ENCODE measurements at places on chromosomes 13 and 19.

GRCh38 chr19:7737215-7737614, 5.3 kb upstream of the CLEC4G start:
- no peak for DNase-seq

GRCh38 chr13:45696610-45697226, 5.4 kb upstream of the CBY2 start:
- no peak for DNase-seq

GRCh38 chr19:55376241-55376933, at the start of gene TMEM190:
Gene TMEM190 (plus strand): TSS chr19:55376826. CDS start chr19:55376854, 28 bp downstream.
- no peak for DNase-seq

DNA sequence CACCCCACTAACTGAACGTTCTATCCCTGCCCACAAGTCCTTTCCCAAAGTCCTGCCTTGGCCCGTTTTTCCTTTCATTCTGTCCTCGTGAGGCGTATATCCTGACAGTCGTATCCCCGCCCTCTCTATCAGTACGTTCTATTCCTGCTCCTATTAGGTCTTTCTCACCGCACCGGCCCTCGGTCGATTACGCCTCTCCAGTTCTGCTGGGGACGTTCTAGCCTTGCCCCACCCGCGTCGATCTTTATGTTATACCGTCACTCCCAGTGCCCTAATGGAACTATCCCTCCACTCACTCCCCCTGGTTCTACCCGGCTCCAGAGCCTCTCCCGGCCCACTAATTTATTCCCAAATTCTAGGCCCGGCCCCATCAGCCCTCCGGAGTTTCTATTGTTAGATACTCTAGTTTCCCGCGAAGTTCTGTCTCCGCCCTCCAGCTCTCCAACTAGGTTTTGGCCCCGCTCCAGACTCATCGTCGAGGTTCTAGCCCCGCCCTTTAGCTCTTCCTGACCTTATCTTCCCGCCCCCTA, 2.0 kb downstream of the PLAUR start:
- no peak for DNase-seq

DNA sequence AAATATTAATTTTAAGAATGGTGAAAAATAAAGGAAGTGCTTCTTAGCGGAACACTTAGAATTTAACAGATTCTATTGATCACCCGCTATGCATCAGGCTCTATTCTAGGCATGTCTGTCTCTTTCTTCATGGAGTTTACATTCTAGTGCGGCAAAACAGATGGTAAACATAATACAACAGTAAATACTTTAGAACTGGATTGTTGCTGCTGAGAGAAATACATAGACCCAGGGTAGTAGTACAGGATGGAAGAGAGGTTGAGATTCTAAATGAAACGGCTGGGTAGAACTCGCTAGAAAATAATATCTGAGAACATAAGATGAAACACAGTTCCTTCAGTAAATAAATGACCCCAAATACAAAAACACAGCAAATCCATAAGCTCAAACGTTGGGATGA, 498.7 kb downstream of the MYO16 start:
- no peak for DNase-seq

DNA sequence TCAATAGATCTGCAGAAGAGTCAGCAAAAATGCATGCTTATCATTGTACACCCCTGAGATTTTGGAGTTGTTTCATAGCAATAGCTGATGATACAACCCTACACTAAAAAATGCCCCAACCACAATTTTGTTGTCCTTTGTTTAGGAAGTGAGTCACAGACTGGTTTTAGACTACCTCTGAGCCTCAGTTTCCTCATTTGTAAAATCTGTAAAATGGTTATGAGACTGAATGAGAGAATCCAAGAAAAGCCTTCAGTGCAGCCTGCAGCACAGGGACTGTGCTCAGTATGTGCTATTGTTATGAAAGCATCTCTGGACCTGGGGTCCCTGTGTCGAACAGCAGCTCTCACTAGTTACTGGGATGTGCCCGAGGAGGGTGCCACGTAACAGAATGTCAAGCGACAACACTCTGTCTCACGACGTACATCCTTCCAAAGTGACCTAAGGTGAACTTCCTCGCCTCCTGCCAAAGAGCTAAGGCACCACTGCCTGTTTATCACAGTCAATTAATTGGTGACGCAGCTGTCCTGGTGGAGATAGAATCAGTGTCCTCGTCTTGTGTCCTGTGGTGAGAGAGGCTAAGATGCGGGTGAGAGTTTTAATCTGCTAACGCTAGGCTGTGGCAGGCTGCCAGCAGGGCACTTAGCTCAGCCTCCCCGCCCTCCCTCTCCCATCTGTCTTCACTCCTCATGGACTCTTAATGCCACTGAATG, 18.1 kb downstream of the DHRS12 start:
- no peak for DNase-seq

- no peak for DNase-seq
These were observed 93.4 kb downstream of the KCTD12 start for GRCh38 chr13:76792731-76793347.

- no peak for DNase-seq
These were observed 633 bp downstream of the SPHK2 start for GRCh38 chr19:48619692-48620585.

DNA sequence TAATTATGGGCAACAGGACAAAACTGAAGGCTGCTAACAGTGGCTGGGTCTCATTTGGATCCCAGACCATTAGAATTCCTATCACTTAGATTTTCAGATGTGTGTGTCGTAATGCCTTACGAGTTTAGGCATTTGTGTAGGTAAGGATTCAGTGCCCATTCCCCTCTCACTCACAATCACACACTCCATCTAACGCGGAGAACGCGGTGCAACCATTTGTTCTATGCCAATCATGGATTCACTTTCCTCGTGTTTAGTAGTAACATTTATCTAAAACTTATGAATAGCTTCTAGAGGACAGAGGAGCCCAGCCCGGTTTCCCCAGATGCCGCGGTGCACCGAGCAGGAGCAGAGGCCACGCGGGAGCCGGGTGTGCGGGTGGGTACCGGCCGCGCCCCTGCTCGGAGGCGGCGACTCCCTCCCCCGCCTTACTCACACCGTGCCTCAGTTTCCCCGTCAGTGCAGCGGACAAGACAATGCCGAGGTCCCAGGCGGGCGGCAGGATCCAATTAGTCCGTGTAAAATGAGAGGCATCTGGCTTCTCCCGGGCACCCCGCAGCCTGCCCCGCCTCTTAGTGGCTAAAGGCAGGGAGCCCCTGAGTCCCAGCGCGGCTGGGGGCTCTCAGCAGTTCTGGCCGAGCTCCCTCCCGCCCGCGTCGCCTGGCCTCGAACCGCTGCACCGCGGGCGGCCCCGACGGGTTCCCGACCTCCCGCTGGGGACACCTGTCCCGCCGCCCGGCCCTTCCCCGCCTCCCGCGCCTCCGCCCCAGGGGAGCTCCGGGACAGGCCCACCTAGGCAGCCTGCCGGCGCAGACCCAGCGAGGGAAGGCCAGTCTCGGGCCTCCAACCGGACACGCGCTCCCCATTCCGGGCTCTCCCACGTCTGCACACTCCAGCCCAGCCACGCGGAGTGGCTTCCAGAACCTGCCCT, 5.9 kb upstream of the C1QTNF9B start:
- DNase-seq, result no peak

DNA sequence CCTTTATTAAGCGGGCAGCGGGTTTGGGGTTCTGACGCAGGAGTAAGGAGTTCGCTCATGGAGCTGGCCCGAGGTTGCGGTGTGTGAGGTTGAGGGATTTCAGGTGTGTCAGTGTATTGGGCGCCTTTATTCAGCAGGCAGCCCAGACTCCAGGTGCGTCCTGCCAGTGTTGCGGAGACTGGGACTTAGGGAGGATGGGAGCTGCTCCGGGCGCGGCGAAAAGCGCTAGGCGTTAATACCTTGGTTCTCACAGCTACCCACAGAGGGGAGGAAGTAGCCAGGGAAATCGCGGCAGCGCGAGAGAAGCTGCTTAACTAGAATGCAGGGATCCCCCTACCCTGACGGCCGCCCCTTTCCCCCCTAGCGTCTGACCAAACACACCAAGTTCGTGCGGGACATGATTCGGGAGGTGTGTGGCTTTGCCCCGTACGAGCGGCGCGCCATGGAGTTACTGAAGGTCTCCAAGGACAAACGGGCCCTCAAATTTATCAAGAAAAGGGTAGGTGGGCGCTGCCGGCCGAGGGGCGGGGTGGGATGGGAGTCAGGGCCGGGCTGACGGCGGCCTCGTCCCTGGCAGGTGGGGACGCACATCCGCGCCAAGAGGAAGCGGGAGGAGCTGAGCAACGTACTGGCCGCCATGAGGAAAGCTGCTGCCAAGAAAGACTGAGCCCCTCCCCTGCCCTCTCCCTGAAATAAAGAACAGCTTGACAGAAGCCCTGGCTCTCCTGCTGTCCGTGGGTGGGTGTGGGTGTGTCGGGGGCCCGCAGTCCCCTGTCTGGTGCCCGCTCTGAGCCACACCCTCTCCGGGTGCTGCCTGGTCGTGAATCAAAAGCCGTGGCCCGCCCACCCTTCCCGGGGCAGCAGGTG, 1.1 kb downstream of the RPL36 start:
- DNase-seq, result no peak

DNA sequence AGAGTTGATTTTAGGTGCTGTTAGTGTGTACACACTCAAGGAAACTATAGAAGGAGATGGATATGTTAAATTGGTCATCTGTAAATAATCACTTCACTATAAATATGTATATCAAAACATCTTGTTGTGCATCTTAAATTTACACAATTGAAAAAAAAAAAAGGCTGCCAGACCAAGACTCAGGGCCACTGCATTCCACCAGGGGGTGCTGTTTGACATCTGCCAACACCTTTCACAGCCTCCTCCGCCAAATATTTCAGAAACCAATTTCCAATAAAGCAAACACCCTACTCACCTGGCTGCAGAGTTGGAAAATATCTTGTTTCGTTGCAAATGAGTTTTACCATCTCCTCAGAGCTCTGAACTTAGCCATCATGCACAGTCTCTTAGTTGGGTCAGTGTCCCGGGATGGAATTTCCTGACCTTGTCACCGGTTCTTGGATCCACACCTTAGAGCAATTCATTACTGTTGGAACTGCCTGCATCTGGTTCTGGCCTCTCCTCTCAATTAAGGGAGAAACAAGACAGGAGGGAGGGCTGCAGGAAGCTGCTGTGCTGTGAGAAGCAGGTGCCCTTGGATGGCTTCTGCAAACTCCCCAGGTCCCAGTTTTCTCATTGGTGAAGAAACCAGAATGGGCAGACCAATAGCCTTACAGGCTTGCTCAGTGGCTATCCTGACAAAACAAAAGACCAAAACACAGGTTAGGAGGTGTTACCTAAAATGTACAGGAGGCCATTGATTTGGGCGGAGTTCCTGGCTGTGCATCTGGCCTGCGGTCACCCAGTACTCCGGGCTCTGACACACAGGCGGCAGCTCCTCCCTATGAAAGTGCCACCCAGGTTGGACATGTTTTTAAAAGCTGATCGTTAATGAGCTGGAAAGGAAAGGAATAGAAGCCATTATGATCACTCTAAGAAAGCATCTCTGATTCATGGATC, 746.6 kb downstream of the UQCRFS1 start:
- peak; percentile 31 for DNase-seq

GRCh38 chr19:3544742-3545668, 6.0 kb downstream of the TEKTIP1 start:
- DNase-seq, result peak; percentile 66

DNA sequence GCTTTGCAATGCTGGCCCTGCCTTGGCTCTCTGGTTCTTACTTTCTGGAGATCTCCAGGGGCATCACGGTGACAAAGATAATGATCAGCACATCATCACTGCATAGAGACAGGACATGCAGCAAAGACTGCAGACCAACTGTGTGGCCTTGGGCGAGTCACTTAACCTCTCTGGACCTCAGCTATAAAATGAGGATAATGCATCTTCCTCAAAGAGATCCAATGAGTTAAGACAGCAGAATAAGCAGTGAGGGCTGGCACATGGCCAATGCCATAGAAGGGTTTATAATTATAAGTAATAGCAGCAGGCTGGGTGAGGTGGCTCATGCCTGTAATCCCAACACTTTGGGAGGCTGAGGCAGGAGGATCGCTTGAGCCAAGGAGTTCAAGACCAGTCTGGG, 2.4 kb downstream of the MAG start:
- DNase-seq, result no peak

- DNase-seq, result peak; percentile 80
These were observed 26.4 kb upstream of the TPT1 start for GRCh38 chr13:45367358-45367757.

- no peak for DNase-seq
These were observed 361.6 kb upstream of the PCDH20 start for GRCh38 chr13:61777271-61777670.

DNA sequence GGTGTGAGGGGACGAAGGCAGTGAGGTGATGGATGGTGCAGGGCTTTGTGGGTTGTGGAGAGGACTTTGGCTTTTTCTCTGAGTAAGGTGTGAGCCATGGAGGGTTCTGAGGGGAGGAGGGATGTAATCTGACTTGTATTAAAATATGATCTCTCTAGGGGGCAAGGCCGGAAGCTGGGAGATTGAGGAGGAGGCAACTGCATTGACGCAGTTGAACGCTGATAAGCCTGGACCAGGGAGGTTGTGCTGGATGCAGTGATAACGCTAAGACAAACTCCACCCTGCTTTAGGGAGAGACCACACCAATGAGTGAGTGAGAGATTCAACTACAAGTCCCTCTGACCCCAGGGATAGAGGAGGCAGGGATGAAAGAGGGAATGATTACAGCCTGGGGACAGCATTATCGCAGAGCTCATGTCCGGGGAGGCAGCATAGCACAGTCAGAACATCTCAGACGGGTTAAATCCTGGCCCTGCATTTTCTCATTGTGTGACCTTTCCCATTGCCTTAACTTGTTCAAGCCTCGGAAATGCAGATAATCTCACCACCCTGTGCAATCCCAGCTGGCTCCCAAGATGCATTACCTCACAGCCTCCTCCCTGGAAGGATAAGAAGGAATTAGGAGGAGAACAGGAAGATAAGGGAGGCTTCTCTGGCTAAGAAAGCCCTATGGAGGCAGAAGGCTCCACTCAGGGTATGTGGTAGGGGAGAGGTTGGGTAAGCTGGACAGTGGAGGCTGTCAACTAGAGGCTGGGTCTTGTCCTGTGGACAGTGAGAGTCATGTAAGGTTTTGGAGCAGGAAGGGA, 124.2 kb downstream of the CACNA1A start:
- no peak for DNase-seq

GRCh38 chr13:44219577-44220548, 153.8 kb upstream of the SERP2 start:
- DNase-seq, result no peak

GRCh38 chr19:14433554-14434501, 722 bp downstream of the PKN1 start:
- DNase-seq, result no peak

- DNase-seq, result no peak
These were observed 113.4 kb upstream of the UQCRFS1 start for GRCh38 chr19:29326351-29326750.

GRCh38 chr13:44605721-44606120, 29.6 kb upstream of the TSC22D1 start:
- DNase-seq, result no peak

DNA sequence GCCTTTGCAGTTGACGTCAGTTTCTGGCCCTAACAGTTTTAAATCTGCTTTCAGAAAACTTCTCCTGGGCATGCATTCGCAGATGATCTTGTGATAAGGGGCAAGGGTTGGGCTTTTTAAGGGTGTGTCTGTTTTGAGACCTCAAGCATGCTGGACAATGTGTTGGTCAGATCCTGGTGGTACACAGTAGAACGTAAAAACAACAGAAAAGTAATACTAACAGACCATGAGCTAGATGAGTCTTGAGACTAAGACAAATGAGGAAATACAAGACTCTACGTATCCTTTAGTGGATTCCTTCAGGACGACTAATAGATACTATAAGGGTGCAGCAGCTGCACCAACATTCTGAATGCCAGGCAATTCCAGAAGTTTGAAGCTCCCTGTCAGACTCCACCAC, 237.6 kb downstream of the DNAJC15 start:
- no peak for DNase-seq

GRCh38 chr13:46131705-46132104, 26.9 kb upstream of the CPB2 start:
- no peak for DNase-seq

Data from stimulated activated CD8-positive, alpha-beta memory T cell treated with anti-CD3 and anti-CD28 coated beads, Interleukin-4, amount 100 ng/mL, for 1 hour (primary cell).